Liver (tissue), 10 donors: ENCODE measurements at places on chromosomes 6 and 20. TPM values are rescaled to one million over a fixed set of nuclear protein-coding genes. Genes with fewer than 3 reads are reported as not detected.
A peak's percentile ranks its signal among the peaks of the same experiment; 100 is the strongest.

GRCh38 chr6:166351715-166352285, 9.5 kb upstream of the SFT2D1 start:
- H3K36me3 ChIP-seq, result no peaks in the 10 kb centered on the region
- H3K27me3 ChIP-seq, result no peaks in the 10 kb centered on the region
- peak overlapping the region; percentile 70 for H3K27ac ChIP-seq
- DNase-seq, result no peak

GRCh38 chr20:51696304-51697071, 71.7 kb downstream of the ATP9A start:
- peaks cover 4% of the 10 kb centered on the region for H3K36me3 ChIP-seq
- no peak for DNase-seq
- no peak overlapping the region for H3K4me3 ChIP-seq

- H3K27me3 ChIP-seq, result no peaks in the 10 kb centered on the region
- H3K36me3 ChIP-seq, result no peaks in the 10 kb centered on the region
- no peaks in the 10 kb centered on the region for H3K4me1 ChIP-seq
- H3K27ac ChIP-seq, result no peak overlapping the region
- H3K4me3 ChIP-seq, result no peak overlapping the region
These were observed 30.5 kb upstream of the SNRPB2 start for GRCh38 chr20:16699293-16699692.

Gene COL19A1
- total RNA-seq, result 0.51 TPM

Gene COL10A1
- not detected for total RNA-seq

Gene PCK1
- 8.9 TPM for total RNA-seq

DNA sequence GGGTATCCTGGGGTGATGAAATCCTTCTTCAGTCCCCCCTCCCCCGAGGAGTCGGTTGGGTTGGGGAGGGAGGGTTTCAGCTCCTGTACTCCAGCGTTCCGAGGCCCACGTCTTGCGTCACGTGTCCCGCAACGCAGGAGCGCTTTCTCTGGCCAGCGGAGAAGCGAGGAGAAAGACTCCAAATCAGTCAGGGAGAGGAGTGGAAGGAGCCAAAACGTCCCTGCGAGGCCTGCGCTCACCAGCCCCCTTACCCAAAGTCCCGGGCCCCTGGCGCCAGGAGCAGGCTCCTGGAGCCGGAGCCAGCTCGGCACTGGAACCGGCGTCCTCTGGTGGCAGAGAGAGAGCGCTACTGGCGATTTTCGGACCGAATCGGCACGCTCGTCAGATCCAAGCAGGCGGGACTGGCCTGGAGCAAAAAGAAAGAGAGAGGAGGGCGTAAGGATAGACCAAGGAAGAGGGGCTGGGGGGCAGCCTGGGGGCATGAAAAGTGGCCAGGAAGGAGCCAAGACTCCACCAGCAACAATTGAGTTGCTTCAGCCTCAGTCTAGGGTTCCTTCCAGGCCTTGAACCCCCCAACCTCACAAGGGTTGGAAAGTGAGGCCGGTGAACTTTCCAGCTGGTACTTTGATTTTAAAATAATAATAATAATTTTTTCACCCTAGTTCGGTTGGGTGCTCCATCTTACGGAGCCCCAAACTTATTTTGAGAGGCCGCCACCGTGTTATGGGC, at the start of gene GNAS:
Gene GNAS, plus strand, starts transcription at position 174 of the 729 bp plus-strand sequence.
- no peak within 1 kb of the TSS for H3K4me3 ChIP-seq
- peaks cover 2% of the 10 kb centered on the region for H3K27me3 ChIP-seq
- no peaks in the 10 kb centered on the region for H3K4me1 ChIP-seq
- peak; percentile 50 for DNase-seq

- no peak overlapping the region for H3K4me3 ChIP-seq
- no peaks in the 10 kb centered on the region for H3K4me1 ChIP-seq
- no peaks in the 10 kb centered on the region for H3K27me3 ChIP-seq
- H3K36me3 ChIP-seq, result no peaks in the 10 kb centered on the region
These were observed 19.0 kb upstream of the TLDC2 start for GRCh38 chr20:36856691-36857635.

GRCh38 chr6:143970456-143971218, 37.4 kb downstream of the PLAGL1 start:
- H3K4me1 ChIP-seq, result no peaks in the 10 kb centered on the region
- no peak overlapping the region for H3K27ac ChIP-seq
- no peaks in the 10 kb centered on the region for H3K36me3 ChIP-seq
- DNase-seq, result no peak
- no peaks in the 10 kb centered on the region for H3K27me3 ChIP-seq

GRCh38 chr6:169559592-169559991, 142.2 kb downstream of the WDR27 start:
- DNase-seq, result no peak
- no peak overlapping the region for H3K27ac ChIP-seq
- no peak overlapping the region for H3K4me3 ChIP-seq
- no peaks in the 10 kb centered on the region for H3K27me3 ChIP-seq
- peaks cover 3% of the 10 kb centered on the region for H3K4me1 ChIP-seq

Gene THBD
- 1.4 TPM for total RNA-seq

DNA sequence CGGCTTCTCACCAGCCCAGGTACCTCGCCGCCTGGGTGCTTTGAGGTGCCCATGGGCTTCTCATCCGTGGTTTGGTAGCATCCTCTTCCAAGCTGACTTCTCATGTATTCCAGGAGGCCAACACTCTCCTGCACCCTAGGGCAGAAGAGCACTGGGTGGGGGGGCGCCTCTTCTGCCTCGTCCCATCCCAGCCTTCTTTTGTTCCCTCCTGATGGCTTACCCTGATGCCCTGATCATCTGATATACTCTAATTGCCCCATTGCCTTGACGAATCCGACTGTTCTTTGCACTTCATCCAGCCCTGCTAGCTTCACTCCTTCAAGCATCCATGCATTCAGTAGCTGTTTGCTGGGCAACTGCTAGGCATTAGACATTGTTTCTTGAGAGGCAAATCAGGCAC, 60.6 kb downstream of the ZNF831 start:
- H3K36me3 ChIP-seq, result no peaks in the 10 kb centered on the region
- no peak overlapping the region for H3K27ac ChIP-seq
- peaks cover 5% of the 10 kb centered on the region for H3K27me3 ChIP-seq
- H3K4me3 ChIP-seq, result no peak overlapping the region
- H3K4me1 ChIP-seq, result peaks cover 6% of the 10 kb centered on the region
- DNase-seq, result no peak

DNA sequence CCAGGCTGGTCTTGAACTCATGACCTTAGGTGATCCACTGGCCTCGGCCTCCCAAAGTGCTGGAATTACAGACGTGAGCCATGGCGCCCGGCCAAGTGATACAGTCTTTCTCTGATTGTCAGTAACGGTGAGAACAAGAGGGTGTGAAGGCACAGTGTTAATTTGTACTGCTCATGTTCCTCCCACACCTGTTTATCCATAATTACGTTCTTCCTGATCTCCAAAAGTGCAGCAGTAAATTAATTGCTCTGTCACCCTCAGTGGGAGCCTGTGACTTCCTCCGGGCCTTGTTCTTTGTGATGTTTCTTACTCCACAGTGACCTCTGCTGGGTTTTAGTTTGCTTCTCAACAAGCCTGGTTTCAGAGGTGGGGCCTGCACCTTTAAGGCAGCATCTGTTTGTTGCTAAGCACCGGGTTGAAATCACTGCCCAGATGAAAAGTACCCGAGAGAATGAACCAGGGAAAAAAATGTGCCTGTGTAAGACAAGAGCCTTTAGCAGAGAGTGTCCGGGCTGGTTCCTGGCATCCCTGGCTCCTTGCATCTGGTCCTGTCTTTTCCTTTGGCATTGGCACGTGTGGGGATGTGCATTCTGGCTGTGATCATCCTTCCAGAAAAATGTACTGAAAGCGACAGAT, 89.1 kb upstream of the CLDN20 start:
- H3K27ac ChIP-seq, result no peak overlapping the region
- no peaks in the 10 kb centered on the region for H3K4me1 ChIP-seq
- no peaks in the 10 kb centered on the region for H3K36me3 ChIP-seq
- no peak for DNase-seq

- no peak within 1 kb of the TSS for H3K4me3 ChIP-seq
- H3K27ac ChIP-seq, result no peak within 1 kb of the TSS
- H3K4me1 ChIP-seq, result peaks cover 3% of the 10 kb centered on the region
These were observed at the start of gene PROKR2 for GRCh38 chr20:5316188-5317158. Gene PROKR2 (minus strand): TSS chr20:5316954. CDS start chr20:5314369, 2,585 bp downstream.

Gene SIRPB2
- total RNA-seq, result 4.4 TPM

- H3K27ac ChIP-seq, result no peak overlapping the region
- peaks cover 9% of the 10 kb centered on the region for H3K36me3 ChIP-seq
- no peaks in the 10 kb centered on the region for H3K27me3 ChIP-seq
- H3K4me1 ChIP-seq, result peaks cover 3% of the 10 kb centered on the region
- peak; percentile 79 for DNase-seq
- H3K4me3 ChIP-seq, result no peak overlapping the region
These were observed 9.7 kb downstream of the TRMT11 start for GRCh38 chr6:125995972-125996580.

Gene PEDS1
- 4.8 TPM for total RNA-seq

- H3K4me1 ChIP-seq, result peaks cover 5% of the 10 kb centered on the region
- H3K36me3 ChIP-seq, result peaks cover 17% of the 10 kb centered on the region
- DNase-seq, result no peak
- no peak overlapping the region for H3K27ac ChIP-seq
These were observed 4.8 kb downstream of the GMNN start for GRCh38 chr6:24779416-24780016.

Gene FOXF2
- 0.05 TPM for total RNA-seq

GRCh38 chr20:35299780-35300179, 7.6 kb upstream of the FAM83C start:
- H3K27ac ChIP-seq, result no peak overlapping the region
- peaks cover 5% of the 10 kb centered on the region for H3K4me1 ChIP-seq
- H3K36me3 ChIP-seq, result no peaks in the 10 kb centered on the region
- no peak overlapping the region for H3K4me3 ChIP-seq
- DNase-seq, result no peak

Gene F13A1
- total RNA-seq, result 4.9 TPM

Gene LKAAEAR1
- not detected for total RNA-seq

DNA sequence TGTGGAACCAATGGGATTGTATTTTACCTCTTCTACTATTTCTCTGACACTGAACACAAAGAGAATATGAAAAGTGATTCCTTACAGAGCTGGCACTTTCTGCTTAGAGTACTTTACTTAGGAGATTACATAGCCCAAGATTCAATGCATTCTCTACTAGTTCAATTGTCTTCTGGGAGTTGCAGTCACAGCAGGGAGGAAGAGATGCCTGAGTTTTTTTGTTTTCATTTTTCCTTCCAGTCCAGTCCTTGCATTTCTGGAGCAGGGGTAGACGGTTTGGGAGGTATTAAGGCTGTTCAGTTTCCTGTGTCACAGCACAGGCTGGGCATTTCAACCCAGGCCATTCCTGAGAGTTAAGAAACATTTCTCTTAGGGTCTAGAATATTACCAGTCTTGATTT, 42.0 kb upstream of the SLC2A12 start:
- H3K27ac ChIP-seq, result no peak overlapping the region
- no peaks in the 10 kb centered on the region for H3K36me3 ChIP-seq
- no peaks in the 10 kb centered on the region for H3K27me3 ChIP-seq
- no peaks in the 10 kb centered on the region for H3K4me1 ChIP-seq
- H3K4me3 ChIP-seq, result no peak overlapping the region
- DNase-seq, result no peak

GRCh38 chr20:44217342-44218092, 6.9 kb upstream of the OSER1 start:
- no peak overlapping the region for H3K4me3 ChIP-seq
- H3K27me3 ChIP-seq, result no peaks in the 10 kb centered on the region
- H3K36me3 ChIP-seq, result no peaks in the 10 kb centered on the region

DNA sequence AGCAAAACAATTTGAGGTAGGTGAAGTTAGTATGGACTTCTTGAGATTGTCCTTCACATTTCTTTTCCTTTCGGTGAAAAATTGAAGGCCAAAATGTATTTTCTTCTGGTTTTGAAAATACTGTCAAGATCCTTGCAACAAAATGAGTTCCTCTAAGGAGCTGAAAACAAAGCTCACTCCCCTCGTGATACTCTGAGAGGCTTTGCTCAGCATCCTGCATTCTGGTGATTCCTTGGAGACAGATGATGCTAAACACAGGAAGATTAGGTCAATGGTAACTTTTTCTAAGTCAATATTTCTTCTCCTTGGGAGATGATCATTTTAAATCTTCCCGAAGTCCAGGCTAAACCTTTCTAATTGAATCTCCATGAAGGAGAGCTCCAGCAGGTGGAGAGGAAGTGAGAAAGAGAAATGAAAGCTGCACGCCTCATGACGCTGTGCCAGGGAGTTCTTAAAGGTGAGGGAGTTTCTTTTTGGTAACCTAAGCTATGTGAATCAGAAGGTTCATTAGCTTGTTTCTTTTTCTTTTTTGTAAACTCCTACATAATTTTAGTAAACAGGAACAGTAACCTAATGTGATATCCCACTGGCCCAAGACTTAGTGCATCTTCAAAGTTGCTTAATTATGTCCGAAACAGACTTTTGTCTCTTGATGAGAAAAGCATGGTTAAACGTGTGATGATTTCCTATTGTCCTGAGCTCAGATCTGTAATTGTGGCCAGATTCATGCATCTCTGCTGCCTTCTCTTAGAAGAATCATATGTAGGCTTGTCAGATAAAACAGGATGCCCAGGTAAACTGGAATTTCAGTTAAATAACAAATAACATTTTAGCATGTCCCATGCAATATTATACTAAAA, 15.0 kb downstream of the ESR1 start:
- no peak for DNase-seq
- H3K36me3 ChIP-seq, result peaks cover 5% of the 10 kb centered on the region
- H3K4me1 ChIP-seq, result peaks cover 3% of the 10 kb centered on the region
- no peak overlapping the region for H3K27ac ChIP-seq
- H3K27me3 ChIP-seq, result no peaks in the 10 kb centered on the region

DNA sequence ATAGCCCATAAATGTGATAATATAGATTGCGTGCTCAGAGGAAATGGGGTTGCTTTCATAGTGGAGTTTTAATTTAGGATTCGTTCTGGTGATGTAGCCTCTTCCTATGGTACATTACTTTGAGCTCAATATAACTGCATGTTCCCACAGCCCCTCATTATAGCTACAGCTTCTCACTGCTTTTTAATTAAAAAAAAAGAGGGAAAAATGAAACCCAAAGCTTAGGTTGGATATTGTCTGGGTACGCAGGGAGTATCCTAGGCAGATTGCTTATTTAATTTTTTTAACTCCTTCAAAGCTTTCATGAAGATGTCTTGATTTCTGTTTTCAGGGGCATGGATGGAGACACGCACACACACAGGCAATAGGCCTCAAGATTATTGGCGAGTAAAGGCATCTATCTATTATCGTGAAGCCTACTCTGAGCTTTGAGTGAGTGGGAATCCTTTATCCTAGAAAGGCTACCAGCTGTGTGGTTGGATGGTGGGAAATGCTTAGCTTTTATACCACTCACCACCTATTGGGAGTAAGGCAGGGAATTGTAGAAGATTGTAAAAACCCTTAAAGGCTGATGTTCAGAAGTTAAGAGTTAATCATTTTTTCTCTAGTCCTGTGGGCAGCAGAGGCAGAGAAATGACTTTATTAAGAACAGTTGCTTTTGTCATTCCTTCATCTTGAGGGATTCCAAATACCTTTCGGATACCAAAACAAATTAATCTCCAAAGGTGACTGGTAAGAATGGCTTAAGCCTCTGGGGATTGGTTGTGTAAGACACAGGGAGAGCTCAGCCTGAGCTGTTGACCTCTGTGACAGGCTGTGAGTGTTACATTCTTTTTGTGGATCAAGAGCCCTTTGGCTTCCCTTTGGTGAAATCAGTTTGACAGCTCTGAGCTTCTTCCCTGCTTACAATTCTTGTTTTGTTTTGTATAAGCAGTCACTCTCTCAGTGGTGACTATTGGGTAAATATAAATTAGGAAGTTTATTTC, 33.4 kb downstream of the CTNNBL1 start:
- DNase-seq, result no peak
- no peak overlapping the region for H3K4me3 ChIP-seq
- H3K27ac ChIP-seq, result peak overlapping the region; percentile 37
- H3K4me1 ChIP-seq, result peaks cover 49% of the 10 kb centered on the region
- no peaks in the 10 kb centered on the region for H3K27me3 ChIP-seq
